ENCODE measurements at places on chromosomes 7 and 10.

DNA sequence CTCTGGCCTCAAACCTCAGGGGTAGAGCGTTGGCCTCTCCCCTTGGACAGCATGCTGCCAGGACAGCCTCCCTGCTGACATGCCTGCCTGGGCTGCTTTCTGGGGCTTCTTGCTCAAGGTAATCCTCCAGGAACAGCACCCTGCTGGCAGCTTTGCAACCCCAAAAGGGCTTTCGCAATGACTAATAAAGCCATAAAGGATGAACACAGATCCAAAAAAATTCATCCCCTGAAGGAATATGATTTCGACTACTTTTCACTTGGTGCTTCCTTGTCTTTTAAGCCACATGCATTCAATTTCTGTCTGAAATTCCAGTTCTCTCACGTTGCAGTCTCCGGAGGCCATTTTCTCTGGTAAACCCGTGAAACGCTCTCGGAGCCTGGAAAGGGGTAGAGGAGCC, 15.1 kb upstream of the SH3PXD2A start:
- no peak for DNase-seq
- no peaks in the 10 kb centered on the region for H3K36me3 ChIP-seq
- H3K4me3 ChIP-seq = no peak overlapping the region
- peak overlapping the region; percentile 60 for H3K27ac ChIP-seq
- H3K27me3 ChIP-seq = no peaks in the 10 kb centered on the region

DNA sequence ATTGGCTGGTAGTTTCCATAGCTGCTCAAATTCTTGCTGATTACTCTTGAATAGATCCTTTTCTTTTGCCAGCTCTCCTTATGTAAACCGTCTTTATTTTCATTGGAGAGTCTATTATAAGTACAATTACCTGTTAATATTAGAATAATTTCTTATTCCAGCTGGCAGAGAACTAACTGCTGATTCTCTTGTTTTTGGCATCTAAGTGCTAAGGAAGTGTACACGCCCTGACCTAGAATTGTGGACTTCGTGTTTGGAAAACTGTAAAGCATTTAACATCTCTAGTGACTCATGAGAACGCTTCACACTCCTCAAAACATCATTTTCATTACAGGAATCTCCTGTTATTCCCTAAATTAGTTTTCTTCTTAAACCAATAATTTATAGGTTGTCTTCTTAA, 39.9 kb upstream of the FAM171A1 start:
- no peaks in the 10 kb centered on the region for H3K4me1 ChIP-seq

DNA sequence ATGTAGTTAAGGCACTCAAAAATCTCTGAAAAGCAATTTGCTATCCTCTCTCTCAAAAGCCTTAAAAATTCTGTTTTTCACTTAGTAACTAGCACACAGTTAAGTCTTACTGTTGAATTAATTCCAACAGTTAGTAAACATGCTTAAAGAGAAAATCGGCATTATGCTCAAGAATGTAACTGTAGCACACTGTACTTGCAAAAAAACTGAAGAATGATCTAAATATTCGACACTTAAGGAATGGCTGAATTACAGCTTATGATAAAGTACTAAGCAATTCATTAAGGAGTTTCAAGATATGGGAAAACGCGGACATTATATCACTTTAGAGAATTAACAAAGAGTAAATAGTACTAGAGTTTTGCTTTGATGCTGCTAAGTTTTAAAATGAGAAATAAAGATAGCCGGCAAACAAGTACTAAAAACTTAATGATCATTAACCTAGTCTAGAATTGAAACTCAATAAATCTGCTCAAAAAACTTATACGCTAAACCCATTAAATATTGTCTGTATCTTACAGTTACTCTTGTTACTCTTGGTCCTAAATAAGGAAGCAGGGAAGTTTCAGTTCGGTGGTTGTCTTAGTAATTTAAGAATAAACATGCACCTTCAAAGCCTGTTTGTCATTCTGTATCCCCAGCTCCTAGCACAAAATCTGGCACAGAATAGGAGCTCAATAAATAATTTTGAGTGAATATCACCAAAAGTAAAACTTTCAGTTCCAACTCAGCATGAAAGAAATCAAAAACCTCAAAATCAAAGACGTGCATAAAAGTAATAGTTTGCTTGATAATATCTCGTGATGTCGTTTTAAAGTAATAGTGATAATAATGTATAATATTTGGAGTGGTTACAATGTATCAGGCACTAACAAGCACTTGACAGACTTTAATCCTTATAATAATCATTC, 1.2 kb downstream of the TRDMT1 start:
- no peaks in the 10 kb centered on the region for H3K27me3 ChIP-seq
- H3K36me3 ChIP-seq = no peaks in the 10 kb centered on the region
- H3K27ac ChIP-seq = peak overlapping the region; percentile 92
- DNase-seq = no peak

DNA sequence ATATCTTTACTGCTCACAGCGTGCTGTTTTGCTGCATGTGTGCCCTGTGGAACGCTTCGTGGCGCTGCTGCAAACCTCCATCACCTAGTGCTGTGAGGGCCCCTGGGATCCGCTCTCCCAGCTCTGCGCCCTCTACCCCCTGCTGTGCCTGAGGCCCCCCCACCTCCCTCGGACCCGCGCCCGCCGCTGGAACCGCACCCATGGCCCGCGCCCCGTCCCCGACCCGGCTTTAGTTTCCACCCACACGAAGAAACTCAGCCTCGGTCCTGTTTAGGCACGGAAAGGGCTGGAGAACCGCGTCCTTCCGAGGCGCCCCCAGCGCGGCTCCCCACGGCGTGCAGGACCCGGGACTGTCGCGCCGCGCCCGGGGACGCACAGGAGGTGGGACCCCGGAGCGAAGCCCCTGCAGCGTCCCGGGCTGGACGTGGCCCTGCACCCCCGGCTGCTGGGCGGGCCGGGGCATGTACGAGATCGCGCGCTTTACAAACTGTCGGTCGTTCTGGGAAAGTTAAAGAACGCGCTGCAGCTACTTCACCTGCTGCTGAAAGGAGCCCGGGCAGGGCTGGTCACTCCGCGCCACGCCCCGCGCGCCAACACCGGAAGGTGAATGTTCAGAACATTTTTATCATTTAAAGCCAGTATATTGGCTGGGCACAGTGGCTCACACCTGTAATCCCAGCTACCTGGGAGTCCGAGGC, 54.3 kb downstream of the BMS1 start:
- no peaks in the 10 kb centered on the region for H3K27me3 ChIP-seq
- DNase-seq = no peak
- H3K27ac ChIP-seq = no peak overlapping the region
- peaks cover 8% of the 10 kb centered on the region for H3K4me1 ChIP-seq
- no peaks in the 10 kb centered on the region for H3K36me3 ChIP-seq

GRCh38 chr7:141960687-141961422, 12.7 kb downstream of the TAS2R38 start:
- H3K27ac ChIP-seq = no peak overlapping the region
- no peaks in the 10 kb centered on the region for H3K27me3 ChIP-seq
- H3K4me3 ChIP-seq = no peak overlapping the region
- DNase-seq = no peak
- no peaks in the 10 kb centered on the region for H3K4me1 ChIP-seq
- H3K36me3 ChIP-seq = no peaks in the 10 kb centered on the region

- no peaks in the 10 kb centered on the region for H3K36me3 ChIP-seq
- H3K27me3 ChIP-seq = no peaks in the 10 kb centered on the region
- DNase-seq = no peak
- no peaks in the 10 kb centered on the region for H3K4me1 ChIP-seq
These were observed 12.0 kb upstream of the HHEX start for GRCh38 chr10:92677708-92678107.

DNA sequence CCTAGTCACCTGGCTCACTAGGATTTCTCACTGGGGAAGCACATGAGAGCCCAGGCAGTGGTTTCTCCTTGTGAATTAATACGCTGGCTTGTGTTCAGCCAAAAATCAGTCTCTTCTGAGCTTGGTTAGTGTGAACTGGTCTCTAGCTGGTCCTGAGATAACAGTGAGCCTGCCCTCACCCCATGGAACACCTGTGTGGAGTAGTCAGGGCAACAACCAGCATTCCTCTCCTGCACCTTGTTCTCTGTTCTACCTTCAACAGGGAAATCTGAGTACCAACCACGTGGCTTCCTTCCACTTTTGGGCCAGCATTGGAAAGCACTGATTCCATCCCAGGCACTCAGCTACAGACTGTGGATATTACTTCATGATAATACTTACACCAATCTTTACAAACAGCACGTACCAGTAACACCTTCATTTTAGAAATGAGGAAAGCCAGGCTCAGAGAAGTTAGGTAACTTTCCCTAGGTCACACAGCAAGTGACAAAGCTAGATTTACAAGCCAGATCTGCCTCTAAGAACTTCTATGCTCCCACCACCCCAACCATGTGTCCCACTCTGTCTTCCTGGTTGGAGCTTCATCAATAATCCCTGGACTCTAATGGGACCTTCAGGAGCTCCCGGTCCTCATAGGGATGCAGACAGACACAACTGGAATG, 106.6 kb downstream of the GRID1 start:
- no peaks in the 10 kb centered on the region for H3K36me3 ChIP-seq
- peaks cover 20% of the 10 kb centered on the region for H3K4me1 ChIP-seq
- H3K27me3 ChIP-seq = no peaks in the 10 kb centered on the region
- no peak overlapping the region for H3K4me3 ChIP-seq

DNA sequence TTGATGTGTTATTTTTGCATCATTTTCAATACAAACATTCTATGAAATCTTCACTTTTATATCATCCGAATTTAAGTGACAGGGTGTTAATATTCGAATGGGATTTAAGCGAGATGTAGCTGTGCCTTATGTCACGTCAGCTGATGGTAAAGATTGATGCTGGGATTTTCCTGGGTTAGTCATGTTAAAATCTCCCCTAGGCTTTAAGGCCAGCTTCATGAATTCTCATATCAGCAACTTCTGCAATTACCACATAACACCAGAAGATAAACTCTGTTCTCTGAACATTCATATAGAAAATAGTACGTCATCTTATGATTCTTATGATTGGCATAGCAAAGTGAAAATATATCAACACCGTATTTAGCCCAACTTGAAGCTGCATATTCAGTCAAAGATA, 669.2 kb downstream of the PCDH15 start:
- H3K4me3 ChIP-seq = no peak overlapping the region
- no peak overlapping the region for H3K27ac ChIP-seq
- no peaks in the 10 kb centered on the region for H3K4me1 ChIP-seq
- no peak for DNase-seq
- no peaks in the 10 kb centered on the region for H3K27me3 ChIP-seq
- no peaks in the 10 kb centered on the region for H3K36me3 ChIP-seq

- no peaks in the 10 kb centered on the region for H3K36me3 ChIP-seq
- no peak overlapping the region for H3K4me3 ChIP-seq
- H3K4me1 ChIP-seq = peaks cover 21% of the 10 kb centered on the region
- no peaks in the 10 kb centered on the region for H3K27me3 ChIP-seq
- no peak overlapping the region for H3K27ac ChIP-seq
These were observed 161.3 kb upstream of the NPVF start for GRCh38 chr7:25389489-25390106.

- no peaks in the 10 kb centered on the region for H3K4me1 ChIP-seq
- no peaks in the 10 kb centered on the region for H3K27me3 ChIP-seq
- no peak overlapping the region for H3K4me3 ChIP-seq
- no peaks in the 10 kb centered on the region for H3K36me3 ChIP-seq
- no peak overlapping the region for H3K27ac ChIP-seq
- DNase-seq = no peak
These were observed 186.2 kb upstream of the MKLN1 start for GRCh38 chr7:131141443-131141967.

GRCh38 chr10:112812586-112812985, 137.5 kb upstream of the TCF7L2 start:
- no peak overlapping the region for H3K27ac ChIP-seq
- H3K4me1 ChIP-seq = peaks cover 18% of the 10 kb centered on the region
- H3K4me3 ChIP-seq = no peak overlapping the region
- no peaks in the 10 kb centered on the region for H3K27me3 ChIP-seq

- no peak for DNase-seq
- no peak overlapping the region for H3K4me3 ChIP-seq
- no peaks in the 10 kb centered on the region for H3K4me1 ChIP-seq
These were observed 47.7 kb upstream of the MGAM2 start for GRCh38 chr7:142063551-142064442.

DNA sequence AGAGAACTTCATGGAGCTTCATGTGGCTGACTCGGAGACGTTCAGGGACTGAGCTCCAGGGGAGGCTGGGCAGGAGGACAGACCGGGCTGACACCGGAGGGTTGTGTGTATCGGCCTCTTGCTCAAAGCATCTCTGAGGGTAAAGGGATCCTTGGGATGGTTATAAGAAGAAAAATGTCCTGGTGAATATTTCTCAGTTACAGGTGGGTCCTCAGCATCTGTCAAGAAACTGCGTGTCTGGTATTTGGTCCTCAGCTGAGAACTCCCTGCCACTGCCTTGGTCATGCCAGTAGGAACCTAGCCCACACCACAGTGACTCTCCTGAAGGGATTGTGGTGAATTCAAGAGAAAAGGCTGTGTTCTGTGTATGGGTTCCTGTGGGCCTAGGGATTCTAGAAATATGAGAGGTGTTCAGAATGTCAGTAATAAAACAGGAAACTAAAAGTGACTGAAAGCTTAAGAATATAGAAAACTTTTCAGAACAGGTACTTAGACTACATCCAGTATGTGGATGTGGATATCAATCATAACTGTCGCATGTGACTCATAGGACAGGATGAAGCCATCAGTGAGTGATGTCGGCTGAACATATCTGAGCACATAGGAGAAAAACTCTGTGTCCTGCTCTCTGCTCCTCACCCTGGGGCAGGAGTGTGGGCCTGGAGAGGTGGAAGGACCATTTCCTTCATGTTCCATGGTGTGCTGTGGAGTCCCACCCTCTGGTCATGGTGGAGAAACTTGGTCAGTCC, 28.4 kb downstream of the MBL2 start:
- no peak overlapping the region for H3K4me3 ChIP-seq
- no peaks in the 10 kb centered on the region for H3K4me1 ChIP-seq
- DNase-seq = no peak
- no peaks in the 10 kb centered on the region for H3K36me3 ChIP-seq
- no peaks in the 10 kb centered on the region for H3K27me3 ChIP-seq
- H3K27ac ChIP-seq = no peak overlapping the region

Data from vagina (tissue), 2 donors.